RPMI7951 (cell line): ENCODE measurements at places on chromosomes 7 and 10.

GRCh38 chr7:109206196-109206595 is 636.5 kb downstream of the DNAJB9 start:
- DNase-seq = no peak

DNA sequence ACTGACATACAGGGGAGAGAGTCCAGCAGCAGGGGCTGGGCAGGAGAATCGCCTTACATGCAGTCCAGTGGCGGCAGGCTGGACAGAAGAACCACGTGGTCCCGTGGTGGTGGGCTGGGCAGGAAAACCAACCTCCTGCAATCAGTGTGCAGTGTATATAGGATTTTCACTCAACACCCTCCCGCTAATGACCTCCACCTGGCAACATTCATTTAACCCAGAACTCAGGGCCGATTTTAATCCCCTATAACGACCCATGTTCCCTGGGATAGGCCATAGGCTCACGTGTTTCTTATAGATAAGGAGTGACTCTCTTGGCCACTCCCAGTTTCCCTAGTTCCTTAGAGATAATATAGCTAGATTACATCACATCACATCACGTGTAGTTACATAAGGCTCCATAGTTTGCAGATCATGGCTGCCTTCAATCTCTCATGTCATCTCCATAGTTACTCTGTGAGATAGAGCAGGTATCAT is 19.4 kb downstream of the MTURN start:
- DNase-seq = no peak

- no peak for DNase-seq
Observed at GRCh38 chr7:97126483-97127171, 9.1 kb downstream of the SDHAF3 start.

DNA sequence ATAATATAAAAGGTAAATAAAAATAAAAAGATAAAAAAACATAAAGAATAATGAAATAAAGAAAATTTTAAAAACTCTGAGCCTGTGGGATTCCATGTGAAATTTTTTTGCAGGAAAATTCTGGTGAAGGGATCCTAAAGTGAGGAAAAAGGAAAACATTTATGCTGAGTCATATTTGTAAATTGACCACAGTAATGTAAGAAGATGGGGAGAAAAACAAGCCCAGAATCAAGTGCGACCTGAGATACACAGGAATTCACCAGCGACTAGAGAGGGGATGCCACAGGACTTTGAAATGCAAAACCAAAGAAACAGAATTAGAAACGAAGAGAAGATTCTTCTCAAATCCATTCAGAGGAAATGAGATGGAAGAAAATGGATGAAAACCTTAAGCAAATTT is 133.8 kb upstream of the PFKP start:
- DNase-seq = no peak

- DNase-seq = no peak
Observed at GRCh38 chr10:128854963-128855362, 612.1 kb upstream of the MGMT start.

- no peak for DNase-seq
Observed at GRCh38 chr7:74051193-74051592, 23.2 kb downstream of the ELN start.

DNA sequence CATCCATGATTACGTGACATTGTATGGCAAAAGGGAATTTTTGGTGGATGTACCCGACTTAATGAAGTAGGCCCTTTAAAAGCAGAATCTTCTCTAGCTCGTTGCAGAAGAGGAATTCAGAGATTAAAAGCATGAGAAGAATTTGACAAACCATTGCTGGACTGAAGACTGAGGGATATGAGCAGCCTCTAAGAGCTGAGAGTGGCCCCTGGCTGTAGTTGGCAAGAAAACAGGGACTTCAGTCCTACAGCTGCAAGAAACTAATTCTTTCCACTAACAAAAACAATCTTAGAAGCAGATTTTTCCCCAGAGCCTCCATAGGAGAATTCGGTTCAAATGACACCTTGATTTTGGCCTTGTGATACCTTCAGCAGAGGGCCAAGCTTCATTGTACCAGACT is 34.1 kb downstream of the MACC1 start:
- no peak for DNase-seq

DNA sequence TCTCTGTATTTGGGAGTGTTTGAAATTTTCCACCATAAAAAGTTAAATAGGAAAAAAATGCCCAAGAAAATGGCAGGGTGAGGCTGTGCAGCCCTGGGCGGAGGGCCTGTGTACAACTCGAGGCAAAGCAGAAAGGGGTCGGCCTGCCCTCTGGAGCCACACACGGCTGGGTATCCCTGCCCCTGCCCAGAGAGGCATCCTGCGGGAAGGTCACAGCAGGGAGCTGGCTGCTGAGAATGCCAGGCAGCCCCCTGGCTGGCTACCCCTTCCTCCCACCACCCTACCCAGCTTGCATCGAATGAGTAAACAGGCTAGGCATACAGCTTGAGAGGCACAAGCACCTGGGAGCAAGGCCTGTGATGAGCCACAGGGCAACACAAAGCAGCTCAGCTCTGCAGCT is 46.1 kb downstream of the CAMK2B start:
- no peak for DNase-seq

DNA sequence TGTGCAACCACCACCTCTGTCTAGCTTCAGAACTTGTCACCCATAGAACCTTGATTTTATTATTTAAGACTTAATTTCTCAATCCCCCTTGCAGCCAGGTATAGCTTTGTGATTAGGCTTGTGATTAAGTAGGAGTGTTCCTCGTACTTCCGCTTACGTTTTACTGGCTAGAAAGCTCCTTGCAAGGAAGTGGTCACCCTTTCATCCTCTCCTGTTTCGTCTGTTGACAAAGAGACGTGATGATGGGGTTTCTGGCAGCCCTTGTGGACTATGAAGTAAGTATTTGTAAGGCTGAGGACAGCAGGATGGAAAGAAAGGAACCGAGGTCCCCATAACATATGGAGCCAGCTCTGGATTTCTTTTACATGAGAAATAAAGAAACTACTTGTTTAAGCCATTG is 86.5 kb upstream of the KDM7A start:
- DNase-seq = no peak
